ENCODE measurements at places on chromosomes 2 and 18.

DNA sequence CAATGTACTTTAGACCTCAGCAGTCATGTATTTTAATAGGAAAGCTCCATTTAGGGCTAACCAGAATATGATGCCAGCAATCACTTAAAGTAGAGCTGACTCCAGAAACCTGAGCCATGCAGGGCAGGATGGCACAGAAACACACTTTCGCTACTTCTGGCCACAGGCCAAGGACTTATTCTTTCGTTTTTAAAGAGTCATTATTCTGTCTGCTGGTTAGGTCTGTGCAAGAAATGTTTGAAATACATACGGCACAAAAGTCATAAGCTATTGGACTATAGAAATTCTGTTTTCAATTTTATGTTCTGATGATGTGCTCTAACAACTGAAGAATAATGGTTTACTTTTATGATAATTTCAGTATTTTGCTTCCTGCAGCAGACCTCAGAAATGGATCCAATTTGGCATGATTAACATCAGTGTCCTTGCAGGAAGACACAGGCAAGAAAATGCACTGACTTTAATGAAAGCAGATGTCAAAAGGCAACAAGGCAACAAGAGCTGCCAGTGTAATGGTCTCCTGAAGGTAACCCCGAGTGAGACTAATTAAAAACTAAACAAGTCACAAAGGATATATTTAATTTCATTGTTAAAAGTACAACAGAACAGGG is 114.4 kb upstream of the CHRNA1 start:
- no peak for DNase-seq

- DNase-seq, result no peak
These were observed 35.4 kb downstream of the NPC1 start for GRCh38 chr18:23550898-23551297.

- DNase-seq, result no peak
These were observed 101.6 kb upstream of the TTN start for GRCh38 chr2:178908810-178909209.

DNA sequence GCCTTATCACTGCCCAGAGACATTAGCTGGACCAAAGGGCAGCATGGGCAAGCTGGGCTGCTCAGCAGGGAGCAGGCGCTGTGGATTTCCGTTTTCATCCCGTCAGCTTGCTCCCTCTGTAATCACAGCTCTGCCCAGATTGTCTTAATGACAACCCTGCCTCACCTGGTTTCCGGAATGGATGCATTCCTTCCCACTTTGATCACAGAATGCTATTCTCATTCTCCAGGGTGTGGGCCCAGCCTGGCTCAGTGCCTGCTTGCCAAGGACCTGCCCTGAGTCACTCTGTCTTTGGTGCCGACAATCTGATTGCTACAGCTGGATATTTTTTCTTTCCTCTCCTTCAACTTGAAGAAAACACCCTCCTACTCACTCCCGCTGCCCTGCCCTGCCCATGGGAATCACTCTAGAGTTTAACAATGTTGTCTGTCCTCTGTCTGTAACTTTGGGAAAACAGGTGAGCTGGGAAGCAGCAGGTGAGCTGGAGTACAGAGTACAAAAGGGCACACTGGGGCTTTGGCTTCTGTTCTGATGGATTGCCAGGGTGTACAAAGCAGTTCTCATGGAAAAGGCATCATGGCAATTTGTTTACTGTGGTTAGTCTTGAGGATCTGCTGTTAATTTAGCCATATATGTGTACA is 27.2 kb upstream of the FAM136A start:
- DNase-seq, result no peak

- no peak for DNase-seq
These were observed 653 bp upstream of the ABI2 start for GRCh38 chr2:203327582-203327900.

Measured in activated CD4-positive, alpha-beta T cell treated with anti-CD3 and anti-CD28 coated beads for 24 hours (primary cell).